ENCODE measurements at places on chromosomes 1 and 21. TPM values are rescaled to one million over a fixed set of nuclear protein-coding genes. Genes with fewer than 3 reads are reported as not detected.

LCE1A gene
- not detected for total RNA-seq

HMGCS2 gene
- total RNA-seq, result 592 TPM

GPA33 gene
- 221 TPM for total RNA-seq

PAQR6 gene
- total RNA-seq, result 1.9 TPM

KRTAP10-7 gene
- not detected for total RNA-seq

ZYG11A gene
- 0.07 TPM for total RNA-seq

PCP4 gene
- total RNA-seq, result 23.6 TPM

DNAI4 gene
- total RNA-seq, result 25.1 TPM

COL6A2 gene
- total RNA-seq, result 191 TPM

EBNA1BP2 gene
- 34.9 TPM for total RNA-seq

PFKFB2 gene
- total RNA-seq, result 90.2 TPM

LCE1F gene
- total RNA-seq, result not detected

TMEM240 gene
- total RNA-seq, result 1.5 TPM

UTS2 gene
- total RNA-seq, result not detected

FMO3 gene
- 0.63 TPM for total RNA-seq

CRNN gene
- not detected for total RNA-seq

DNAJC6 gene
- total RNA-seq, result 9.6 TPM

ZNF648 gene
- not detected for total RNA-seq

ZSWIM5 gene
- 10.1 TPM for total RNA-seq

OR10Z1 gene
- not detected for total RNA-seq

TMEM81 gene
- 1.9 TPM for total RNA-seq

F13B gene
- not detected for total RNA-seq

SAMSN1 gene
- 6.5 TPM for total RNA-seq

ELOA gene
- total RNA-seq, result 35.1 TPM
